ENCODE measurements at places on chromosomes 7 and 10.
A peak's percentile ranks its signal among the peaks of the same experiment; 100 is the strongest.

GRCh38 chr10:84801916-84802315, 473.5 kb downstream of the CCSER2 start:
- DNase-seq, result no peak

DNA sequence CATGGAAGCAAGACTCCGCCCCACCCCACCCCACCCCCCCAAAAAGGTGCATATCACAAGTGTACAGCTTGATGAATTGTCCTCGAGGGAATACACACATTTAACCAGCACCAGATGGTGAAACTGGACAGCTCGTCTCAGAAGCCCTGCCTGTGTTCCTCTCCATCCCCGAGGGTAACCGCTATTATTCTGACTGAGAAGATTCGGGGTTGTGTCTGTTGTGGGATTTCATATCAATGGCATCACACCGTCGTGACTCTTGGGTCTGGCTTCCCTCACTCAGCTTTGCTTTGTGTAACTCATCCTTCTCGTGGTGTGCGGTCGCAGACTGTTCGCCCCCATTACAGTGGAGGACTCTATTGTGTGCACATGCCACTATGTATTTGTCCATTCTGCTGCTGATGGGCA, 18.9 kb downstream of the PODXL start:
- DNase-seq, result no peak

DNA sequence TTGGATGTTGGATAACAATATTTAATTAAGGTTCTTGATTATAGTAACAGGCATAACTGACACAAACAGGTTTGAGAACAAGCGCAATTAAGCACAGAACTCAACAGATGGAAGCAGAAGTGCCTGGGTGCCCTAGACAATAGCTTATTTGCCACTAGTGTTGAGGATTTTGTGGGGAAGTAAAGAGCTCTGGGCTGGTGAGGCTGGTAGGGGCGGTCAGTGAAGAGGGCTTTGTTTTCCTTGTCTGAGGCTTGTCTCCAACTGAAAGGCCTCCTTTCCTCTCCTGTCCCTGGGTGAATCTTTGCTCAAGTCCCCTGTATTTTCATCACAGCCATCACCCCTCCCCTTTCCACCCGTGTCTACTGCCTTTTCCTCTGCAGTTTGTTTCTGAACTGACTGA, 104.6 kb downstream of the KAT6B start:
- DNase-seq, result no peak

DNA sequence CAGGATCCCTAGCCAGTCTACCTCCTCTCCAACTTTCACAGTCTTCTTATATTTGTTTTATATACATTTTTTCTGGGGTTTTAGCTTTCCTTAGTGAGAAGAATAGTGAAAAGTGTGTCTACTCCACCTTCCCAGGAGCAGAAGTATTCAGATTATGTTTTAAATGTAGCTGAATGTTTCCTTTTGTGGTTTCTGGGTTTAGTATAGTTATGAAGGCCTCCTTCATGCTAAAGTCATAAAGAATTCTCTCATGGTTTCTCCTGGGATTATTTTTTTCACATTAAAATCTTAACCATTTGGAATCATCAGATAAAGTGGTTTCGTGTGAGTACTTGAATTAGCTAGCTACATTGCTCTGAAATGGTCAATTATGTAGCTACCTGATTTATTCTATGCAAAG, 50.9 kb downstream of the ANKMY2 start:
- no peak for DNase-seq

DNA sequence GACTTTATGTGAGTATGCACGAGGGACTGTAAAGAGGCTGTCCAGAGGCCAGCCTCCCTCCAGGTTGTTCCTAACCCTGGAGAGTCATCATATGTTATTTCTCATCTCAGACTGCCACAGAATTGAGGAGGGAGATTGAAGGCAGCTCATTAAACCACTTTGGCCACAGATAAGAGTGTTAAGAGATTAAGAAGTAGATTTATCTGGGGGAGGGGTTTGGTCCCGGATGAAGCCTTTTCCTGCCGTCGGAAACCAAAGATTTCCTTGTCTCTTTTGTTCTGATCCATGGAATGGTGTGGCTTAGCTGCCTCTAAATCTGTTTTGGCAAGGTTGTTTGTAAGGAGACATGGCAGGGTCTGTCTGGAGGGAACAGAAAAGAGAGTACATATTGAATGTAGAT, 338.8 kb downstream of the AUTS2 start:
- DNase-seq, result no peak

DNA sequence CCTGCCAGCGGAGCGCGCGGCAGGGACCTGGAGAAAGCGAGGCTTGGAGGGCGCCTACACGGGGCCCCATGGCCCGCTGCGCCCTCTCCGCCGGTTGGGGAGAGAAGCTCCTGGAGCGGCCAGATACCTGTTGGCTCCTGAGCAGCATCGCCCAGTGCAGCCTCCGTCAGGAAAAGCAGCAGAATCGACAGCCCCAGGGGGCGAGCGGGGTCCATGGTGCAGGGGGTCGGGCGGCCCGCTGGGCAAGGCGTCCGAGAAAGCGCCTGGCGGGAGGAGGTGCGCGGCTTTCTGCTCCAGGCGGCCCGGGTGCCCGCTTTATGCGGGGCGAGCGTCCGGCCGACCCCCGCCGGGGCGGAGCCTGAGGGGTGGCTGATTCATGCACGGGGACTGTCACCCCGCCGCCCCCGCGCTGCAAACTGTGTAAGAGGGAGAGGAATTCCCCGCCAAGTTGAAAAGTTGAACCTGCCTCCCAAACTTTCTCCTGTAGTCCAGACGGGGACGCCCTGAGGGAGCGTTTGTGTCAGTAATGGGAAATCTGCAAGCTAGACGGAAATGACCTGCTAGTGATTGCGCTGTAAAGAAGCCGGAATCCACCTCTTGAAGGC, at the start of gene TFPI2:
Gene TFPI2, minus strand, starts transcription at position 290 of the 605 bp plus-strand sequence. Its CDS starts 75 bp downstream, at position 215.
- peak; percentile 71 for DNase-seq

GRCh38 chr7:5694912-5695726, 86.3 kb downstream of the RNF216 start:
- DNase-seq, result no peak

GRCh38 chr7:16951483-16952080, 69.8 kb upstream of the AGR3 start:
- no peak for DNase-seq

GRCh38 chr7:31958226-31958625, 112.0 kb downstream of the PDE1C start:
- no peak for DNase-seq

- no peak for DNase-seq
Observed at GRCh38 chr10:126684171-126684745, 13.8 kb upstream of the C10orf90 start.

DNA sequence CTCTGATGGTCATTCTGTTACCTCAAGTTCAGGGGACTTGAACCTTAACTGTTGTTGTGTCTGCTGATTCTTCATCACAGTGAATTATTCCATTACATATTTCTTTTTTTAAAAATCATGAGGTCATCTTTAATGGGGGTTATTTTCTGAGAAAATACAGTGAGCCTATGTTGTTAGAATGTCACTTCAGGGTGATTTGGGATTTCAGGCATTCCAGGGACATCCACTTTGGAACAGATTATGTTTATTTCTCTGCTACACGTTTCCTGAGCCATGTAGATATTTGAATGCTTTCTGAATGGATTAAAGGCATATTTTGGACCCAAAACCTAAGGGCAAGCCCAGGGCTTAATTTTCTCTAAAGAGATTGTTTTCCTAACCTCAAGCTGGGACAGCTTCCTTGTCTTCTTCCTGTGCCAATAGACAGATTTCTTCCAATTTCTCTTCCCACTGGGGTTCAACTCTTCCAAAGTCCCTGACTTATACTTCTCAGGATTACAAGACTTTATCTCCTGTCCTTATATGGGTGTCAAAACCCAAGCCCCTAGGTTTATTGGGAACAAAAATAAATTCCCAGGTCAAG, 271.7 kb downstream of the ARHGAP12 start:
- DNase-seq, result no peak

DNA sequence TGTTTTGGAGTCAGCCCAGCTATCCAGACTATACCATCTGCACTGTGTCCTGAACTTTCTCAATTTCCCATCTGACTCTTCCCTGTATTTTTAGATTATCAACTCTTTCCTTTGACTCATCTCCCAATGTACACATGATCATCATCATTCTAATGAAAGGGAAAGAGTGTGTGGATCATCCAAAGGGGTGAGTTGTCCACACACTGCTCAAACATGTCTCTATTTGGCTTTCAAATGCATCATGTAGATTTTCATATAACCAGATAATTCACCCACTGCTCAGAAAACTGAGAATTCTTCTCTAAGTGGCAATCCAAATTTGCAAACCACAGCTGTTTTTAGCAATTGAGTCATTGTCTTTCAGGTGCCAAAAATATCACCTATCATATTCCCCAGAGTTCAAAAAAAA, 190.2 kb upstream of the HPS1 start:
- DNase-seq, result no peak

GRCh38 chr10:102781921-102782557, 38.3 kb downstream of the WBP1L start:
- DNase-seq, result no peak

GRCh38 chr10:116985611-116986010, 19.4 kb downstream of the SHTN1 start:
- DNase-seq, result no peak

GRCh38 chr7:66869660-66870450, 51.2 kb upstream of the TMEM248 start:
- DNase-seq, result no peak

GRCh38 chr7:105257338-105257737, 131.4 kb downstream of the SRPK2 start:
- no peak for DNase-seq

- no peak for DNase-seq
Observed at GRCh38 chr7:132092106-132092505, 484.2 kb downstream of the PLXNA4 start.

DNA sequence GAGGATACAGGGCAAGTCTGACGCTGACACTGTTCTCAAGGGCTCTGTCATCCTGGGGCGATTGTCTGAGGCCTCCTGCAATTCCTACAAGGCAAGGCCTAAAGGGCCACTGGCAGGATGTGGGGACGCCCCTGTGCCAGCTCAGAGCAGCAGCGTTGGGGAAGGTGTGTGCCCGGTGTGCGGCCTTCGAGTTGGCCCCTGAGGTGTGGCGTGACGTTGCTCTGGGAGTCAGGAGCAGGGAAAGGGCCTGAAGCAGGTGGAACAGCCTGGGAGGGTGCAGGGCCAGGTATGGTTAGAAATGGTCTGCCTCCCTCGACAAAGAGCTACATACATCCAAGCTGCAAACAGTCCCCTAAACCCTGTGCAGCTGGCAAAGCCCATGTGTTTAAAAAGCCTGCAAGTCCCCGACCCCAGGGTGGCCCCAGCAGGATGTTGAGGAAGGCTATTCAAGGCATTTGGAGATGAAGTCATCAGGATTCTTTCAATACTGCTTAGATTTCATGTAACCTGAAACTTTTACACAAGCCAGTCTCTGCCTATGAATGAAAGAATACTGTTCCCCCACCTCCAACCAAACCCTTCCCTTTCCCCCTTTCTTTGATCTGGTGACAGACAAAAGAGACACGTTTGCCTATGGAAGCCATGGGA, 142.5 kb upstream of the TNS3 start:
- peak; percentile 61 for DNase-seq

GRCh38 chr7:151658778-151659177, 139.1 kb upstream of the RHEB start:
- no peak for DNase-seq

GRCh38 chr10:17736223-17736622, 15.8 kb upstream of the TMEM236 start:
- no peak for DNase-seq

DNA sequence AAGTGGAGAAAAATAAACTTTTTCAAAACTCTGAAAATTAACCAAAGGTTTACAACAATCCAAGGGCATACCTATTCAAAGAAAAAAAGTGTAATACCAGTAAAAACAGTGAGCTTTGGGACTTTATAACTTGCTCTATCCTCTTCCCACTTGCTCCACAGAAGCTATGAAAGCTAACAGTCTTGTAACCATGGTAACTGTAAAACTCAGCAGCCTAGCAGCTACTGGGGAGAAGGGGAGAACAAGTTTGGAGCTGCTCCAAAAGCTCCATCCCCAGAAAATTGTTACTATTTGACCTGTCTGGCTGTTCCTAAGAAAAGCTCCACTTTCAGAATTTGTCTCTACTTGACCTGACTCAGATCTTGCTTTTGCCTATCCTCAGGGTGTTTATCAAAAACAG, 191.5 kb downstream of the OTUD1 start:
- peak; percentile 12 for DNase-seq

DNA sequence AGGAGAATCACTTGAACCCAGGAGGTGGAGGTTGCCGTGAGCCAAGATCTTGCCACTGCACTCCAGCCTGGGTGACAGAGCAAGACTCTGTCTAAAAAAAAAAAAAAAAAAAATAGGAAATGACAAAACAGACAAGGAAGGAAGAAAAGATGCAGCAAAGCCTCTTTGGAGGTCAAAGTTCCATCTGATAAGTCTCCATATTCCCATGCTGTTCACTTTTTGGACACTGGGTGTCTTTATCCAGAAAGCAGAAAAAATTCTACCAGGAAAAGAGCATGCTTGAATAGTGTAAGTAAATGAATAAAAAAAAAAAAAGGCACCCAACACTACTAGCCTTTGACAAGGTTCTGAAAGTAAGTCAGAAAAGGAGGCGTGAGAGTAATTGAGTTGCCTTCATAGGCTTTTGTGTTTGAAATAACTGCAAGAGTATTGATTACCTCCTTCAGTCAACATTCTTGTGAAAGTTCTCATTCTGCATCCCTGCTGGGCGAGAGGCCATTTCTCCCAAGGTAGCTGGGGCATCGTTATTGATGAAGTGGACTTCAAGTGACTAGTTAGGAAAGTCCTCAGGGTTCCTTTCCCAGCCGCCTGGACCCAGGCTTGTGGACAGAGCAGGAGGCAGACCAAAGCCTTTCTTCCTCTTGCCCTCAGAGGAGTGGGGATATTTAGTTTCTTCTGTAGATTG, 133.3 kb upstream of the KIF5B start:
- no peak for DNase-seq

DNA sequence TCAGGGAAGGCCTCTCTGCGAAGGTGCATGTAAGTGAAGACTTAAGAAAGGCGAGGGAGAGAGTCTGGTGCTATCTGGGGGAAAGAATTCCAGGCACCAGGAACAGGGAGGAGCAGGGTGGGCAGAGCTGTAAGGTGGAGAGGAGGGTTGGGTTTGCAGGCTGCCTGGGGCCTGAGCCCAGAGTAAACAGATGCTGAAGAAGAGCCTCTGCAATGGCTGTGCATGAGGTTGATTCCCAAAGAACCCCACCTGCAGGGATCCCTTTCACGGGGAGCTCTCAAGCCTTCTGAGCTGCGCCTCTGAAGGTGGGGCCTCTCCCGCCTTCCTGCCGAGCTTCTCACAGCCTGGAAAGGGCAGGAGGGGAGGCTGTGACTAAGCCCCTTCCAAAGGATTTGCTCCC, 115.1 kb downstream of the RNF216 start:
- DNase-seq, result peak; percentile 49
